ENCODE measurements at places on chromosomes 1 and 21. TPM values are rescaled to one million over a fixed set of nuclear protein-coding genes. Genes with fewer than 3 reads are reported as not detected.

Gene KCNH1
- total RNA-seq: 0.59 TPM

DNA sequence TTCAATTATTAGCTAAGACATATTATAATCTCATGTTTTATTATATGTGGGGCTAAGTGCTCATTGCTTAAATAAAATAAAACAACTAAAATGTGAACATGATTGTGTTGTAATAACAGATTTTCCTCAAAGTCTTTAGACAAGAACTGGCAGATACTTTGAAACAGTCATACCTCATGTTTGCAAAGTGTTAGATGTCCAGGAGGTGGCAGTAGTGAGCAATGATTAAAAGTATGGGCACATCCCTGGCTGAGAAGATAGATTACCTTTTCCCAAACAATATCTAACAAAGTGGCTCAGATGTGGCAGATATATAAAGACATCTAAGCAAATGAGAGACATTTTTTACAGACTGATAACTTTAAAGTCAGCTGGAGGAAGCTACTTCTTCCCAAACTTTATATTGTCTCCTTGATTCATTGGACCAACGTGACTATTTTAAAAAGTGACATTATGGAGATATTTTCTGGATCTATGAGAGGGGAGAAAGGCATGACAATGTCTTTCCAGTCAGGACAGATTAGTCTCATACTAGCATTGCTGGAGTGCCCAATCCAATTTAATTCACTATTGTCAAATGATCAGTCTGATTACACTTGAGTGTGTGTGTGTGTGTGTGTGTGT, 269.8 kb downstream of the S1PR1 start:
- no peak for DNase-seq

Gene MINDY1
- total RNA-seq: 19.4 TPM

Gene SHC1
- total RNA-seq: 42.9 TPM

- no peak for DNase-seq
These were observed 238.7 kb downstream of the OLFM3 start for GRCh38 chr1:101757985-101758384.

GRCh38 chr21:15052459-15052763, 12.4 kb downstream of the NRIP1 start:
- no peak for DNase-seq

DNA sequence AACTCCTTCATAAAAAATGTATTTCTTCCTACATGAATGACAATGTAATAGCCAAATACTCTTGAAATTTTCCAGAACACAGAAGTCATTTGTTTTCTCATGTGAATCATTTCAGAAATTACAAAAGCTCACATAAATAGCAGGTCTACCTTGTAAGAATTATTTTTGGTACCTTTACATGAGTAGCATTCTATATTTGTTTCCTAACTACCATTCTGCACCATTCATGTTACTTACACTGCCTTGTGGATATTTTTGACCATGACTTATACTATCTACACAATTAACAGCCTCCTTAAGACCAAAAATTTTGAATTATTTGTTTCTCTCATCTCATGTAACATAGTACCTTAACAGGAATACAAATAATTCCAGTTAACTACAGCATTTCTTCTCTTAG, 109.6 kb downstream of the ENAH start:
- DNase-seq: no peak

DNA sequence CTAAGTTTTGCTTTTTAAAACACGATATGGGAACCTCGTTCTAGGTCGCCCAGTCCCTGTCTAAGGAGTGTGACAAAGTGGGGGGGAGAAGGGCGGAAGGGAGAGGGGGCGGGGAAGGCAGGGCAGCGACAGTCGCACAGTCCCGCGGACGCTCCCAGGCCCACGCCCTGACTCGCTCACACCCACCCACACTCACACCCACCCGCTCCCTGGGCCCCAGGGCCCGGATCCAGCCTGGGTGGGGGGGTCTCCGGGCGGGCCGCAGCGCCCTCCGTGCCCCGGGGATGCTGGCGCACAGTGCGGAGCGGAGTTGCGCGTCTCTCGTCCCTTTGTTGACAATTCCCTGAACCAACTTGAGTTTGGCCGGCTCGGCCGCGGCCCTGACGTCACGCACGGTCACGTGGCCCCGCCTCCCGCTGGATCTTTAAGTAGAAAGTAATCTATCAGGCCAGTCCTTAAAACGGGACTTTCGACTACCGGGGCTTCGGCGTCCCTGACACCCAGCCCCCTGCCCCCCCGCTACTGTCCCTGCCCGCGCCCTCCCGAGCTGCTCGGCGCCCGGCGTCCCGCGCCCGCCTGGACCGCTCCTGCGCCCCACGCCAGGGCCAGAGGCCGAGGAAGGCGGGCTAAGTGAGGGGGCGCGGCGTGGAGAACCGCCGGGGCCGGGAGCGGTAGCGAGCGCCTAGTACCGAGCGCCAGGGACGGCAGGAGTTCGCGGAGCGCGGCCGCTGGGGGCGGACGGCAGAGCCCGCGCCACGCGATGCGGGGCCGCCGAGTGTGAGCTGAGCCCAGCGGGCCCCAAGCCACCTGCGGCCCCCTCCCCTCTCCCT, at the start of gene FOXD3:
TSS of gene FOXD3 (plus strand) at position 454 of the 830 bp plus-strand sequence. CDS start 492 bp downstream, outside the sequence.
- DNase-seq: peak; percentile 22

Gene C1orf74
- total RNA-seq: 5.9 TPM

- DNase-seq: no peak
These were observed 151.7 kb downstream of the DAB1 start for GRCh38 chr1:57272150-57272549.

Gene PRAMEF27
- total RNA-seq: not detected

DNA sequence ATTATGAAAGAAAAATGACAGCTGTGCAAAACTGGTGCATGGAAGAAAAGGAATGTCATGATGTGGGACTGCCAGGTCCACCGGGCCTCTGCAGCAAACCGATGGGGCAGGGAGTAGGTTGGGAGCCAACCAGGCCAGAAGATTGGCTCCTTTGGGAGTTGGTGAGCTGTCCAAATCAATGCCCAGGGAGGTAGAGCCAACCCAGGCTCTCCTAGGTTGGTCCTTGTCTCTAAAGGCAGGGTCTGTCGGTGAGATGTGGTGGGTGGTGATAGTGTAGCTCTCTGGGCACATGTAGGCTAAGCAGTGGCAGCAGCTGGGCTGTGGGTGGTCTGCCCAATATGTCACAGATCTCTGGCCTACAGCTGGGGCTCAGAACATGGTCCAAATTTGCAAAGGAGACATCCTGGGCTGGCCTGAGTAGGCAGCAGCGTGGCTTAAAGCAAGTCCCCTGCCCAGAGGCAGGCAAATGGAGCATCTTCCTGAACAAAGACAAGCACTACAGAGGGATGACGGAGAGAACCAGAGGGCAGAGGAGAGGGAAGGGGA, 61.2 kb upstream of the PRDX6 start:
- DNase-seq: no peak

DNA sequence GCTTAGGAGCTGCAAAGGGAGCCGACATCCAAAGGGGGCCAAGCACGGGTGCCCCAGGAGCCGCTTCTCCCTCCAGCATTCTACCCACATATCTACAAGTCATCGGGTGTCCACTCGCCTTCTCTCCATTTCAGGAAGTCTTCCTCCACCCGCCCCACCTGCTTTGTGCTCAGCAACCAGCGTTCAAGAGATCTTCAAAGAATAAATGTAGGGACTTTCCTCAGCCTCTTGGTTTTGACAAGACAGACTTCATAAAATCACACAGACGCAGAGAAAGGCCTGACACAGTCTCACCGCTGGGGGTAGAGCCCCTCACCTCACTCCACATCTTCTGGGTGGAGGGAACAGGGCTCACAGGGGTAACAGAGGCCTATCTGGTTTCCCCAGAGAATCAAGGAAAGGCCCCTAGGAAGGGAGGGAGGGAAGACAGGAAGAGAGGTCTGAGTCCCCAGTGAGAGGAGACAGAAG, 49.5 kb downstream of the SSBP3 start:
- DNase-seq: no peak

Gene URB1
- total RNA-seq: 17.7 TPM

- DNase-seq: no peak
These were observed 24.0 kb upstream of the DMRTB1 start for GRCh38 chr1:53435151-53435550.

- no peak for DNase-seq
These were observed 68.0 kb downstream of the TEX35 start for GRCh38 chr1:178580876-178581275.

Gene OR2L5
- not detected for total RNA-seq

- no peak for DNase-seq
These were observed 30.5 kb downstream of the NTNG1 start for GRCh38 chr1:107171333-107171732.

GRCh38 chr1:14704846-14705245, 106.4 kb downstream of the KAZN start:
- DNase-seq: no peak

Gene HAO2
- 0.20 TPM for total RNA-seq

DNA sequence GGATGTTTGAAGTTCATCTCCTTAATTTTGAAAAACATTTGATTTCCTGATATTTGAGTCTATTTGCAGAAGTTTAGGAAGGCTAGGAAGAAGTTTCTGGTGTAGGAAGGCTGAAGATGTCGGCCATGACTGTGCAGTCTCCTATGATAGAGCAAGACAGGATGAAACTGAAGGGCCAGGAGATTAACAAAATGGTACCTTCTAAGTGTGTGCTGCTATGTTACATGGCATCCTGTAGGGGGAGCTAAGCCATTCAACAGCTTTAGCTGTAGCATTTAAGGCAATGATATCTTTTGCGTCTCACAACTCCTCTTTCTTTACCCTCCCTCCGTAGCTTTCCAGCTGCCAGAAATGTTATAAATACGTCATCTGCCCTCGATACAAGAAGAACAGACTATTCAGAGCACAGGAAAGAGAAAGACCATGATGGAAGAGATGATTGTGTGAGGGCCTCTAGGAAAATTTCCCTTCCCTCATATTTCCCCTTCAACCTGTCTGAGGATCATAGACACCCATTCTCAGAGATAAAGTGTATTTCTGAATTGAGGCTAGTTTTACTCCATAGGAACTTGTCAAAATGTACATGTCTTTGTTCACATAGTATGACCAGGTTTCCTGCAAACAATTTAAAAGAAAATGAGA, 61.1 kb downstream of the XCL1 start:
- DNase-seq: no peak

Gene STUM
- total RNA-seq: 2.4 TPM

Gene NRIP1
- 41.2 TPM for total RNA-seq

- DNase-seq: no peak
These were observed 177.0 kb downstream of the HS2ST1 start for GRCh38 chr1:87091425-87091824.

Gene RAD54L
- 4.6 TPM for total RNA-seq

- peak; percentile 4 for DNase-seq
These were observed 90.5 kb upstream of the TTC34 start for GRCh38 chr1:2891923-2892448.

- DNase-seq: no peak
These were observed 159.5 kb upstream of the RNPC3 start for GRCh38 chr1:103365860-103366569.

DNA sequence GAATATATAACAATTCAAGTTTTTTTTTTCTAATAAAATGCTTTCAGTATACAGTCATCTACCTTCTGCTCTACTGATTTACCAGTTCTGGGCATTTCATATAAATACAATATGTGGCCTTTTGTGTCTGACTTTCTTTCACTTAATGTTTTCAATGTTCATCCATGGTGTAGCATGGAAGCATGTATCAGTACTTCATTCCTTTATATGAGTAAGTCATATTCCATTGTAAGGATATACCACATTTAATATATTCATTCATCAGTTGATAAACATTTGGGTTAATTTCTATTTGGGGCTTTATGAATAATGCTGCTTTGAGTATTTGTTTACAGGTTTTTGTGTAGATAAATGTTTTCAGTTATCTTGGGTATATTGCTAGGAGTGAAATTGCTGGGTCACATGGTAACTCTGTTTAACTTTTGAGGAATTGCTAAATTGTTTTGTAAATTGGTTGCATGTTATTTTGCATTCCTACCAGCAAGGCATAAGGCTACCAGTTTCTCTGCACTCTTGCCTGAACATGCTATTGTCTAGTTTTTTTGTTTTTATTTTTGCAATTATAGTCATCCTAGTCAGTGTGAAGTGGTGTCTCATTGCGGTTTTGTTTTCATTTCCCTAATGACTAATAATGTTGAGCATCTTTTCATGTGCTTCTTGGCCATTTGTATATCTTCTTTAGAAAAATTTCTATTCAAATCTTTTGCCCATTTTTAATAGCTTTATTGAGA, 206.1 kb downstream of the TM2D1 start:
- no peak for DNase-seq

GRCh38 chr1:156119503-156120209, 5.1 kb downstream of the LMNA start:
- no peak for DNase-seq

Gene SERPINC1
- total RNA-seq: not detected

DNA sequence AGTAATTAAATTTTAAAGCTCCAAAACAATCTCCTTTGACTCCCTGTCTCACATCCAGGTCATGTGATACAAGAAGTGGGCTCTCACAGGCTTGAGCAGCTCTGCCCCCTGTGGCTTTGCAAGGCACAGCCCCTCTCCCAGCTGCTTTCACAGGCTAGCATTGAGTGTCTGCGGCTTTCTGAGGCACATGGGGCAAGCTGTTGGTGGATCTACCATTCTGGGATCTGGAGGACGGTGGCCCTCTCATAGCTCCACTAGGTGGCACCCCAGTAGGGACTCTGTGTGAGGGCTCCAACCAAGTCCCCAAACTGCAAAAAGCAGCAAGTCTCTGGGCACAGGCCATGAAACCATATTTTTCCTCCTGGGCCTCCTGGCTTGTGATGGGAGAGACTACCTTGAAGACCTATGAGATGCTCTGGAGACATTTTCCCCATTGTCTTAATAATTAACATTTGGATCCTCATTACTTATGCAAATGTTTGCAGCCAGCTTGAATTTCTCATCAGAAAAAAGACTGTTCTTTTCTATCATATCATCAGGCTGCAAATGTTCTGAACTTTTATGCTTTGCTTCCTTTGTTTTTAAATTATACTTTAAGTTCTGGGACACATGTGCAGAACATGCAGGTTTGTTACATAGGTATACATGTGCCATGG, 554.1 kb upstream of the OLFM3 start:
- DNase-seq: no peak

DNA sequence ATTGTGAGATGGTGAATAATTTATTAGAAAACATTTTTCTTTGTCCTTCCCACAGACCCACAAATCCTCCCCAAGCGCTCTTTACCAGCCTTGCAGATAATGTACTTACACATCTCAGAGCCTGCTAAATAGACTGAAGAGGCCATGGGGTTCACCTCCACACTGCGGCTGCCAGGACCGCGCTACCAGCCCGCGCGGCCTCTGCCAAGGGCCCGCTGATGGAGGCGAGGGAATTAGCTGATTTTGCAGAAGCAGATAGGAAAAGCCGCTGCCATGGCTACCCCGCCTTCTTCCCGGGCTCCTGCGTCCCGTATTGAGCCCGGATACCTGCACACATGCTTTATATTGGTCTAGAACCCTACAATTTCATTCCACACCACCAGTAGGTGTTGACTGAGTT, 248.0 kb upstream of the FOXD3 start:
- no peak for DNase-seq

GRCh38 chr1:92837062-92837461, 5.2 kb downstream of the RPL5 start:
- no peak for DNase-seq

Gene KCNE2
- total RNA-seq: 0.69 TPM

Measured in skin of body (tissue), 3 donors.